ENCODE measurements at places on chromosomes 3 and 15.

- DNase-seq: no peak
Observed at GRCh38 chr3:94173673-94174434, 111.0 kb downstream of the NSUN3 start.

GRCh38 chr3:134449277-134449676 lies 36.5 kb downstream of the ANAPC13 start:
- DNase-seq: peak; percentile 28

DNA sequence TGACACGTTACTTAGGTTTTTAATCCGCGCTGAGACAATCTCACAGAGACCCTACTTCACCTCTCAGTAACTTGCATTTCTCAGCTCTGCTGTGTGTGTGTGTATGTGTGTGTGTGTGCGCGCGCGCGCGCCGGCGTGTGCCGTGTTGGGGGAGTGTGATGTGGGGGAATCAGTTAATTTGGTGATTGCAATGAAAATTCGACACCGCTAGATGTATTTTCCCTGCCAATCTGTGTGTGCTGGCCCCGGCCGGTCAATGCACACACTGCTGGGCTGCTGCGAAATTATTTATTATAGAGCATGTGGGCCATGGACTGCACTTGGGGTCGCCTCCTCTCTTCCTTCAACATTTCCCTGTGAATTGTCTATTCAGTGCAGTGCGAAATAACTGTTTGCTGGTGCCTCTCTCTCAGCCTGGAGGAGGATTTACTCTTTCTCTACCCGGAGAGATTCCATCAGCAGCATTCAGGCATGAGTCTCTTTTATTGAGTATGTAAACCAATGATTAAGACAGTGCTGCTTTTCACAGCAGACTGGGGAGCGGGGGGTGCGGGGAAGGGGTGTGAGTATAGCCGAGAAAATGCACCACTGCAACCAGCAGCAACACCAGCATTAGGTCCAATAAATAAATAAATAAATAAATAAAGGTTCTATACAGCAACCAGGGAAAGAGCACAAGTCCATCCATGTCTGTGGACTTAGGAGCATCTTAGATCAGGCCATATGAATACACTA lies 2.9 kb downstream of the CADM2 start:
- no peak for DNase-seq

- no peak for DNase-seq
Observed at GRCh38 chr3:169907944-169908343, 3.4 kb upstream of the SAMD7 start.

GRCh38 chr15:84949845-84950569 lies 31.6 kb upstream of the PDE8A start:
- DNase-seq: no peak

DNA sequence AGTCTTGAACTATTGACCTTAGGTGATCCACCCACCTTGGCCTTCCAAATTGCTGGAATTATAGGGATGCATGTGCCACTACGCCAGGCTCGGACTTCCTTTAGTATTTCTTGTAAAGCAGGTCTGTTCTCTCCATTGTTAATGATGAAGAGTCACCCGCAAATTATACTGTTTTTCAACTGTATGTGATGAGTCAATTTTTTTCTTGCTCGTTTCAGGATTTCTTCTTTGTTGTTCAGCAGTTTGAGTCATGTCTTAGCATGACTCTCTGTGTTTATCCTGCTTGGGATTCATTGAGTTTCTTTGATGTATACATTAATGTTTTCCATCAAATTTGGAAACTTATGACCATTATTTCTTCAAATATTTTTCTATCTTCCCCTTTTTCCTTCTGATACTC lies 28.9 kb downstream of the GRAMD1C start:
- DNase-seq: no peak

All from HEK293T (cell line).